Naive thymus-derived CD4-positive, alpha-beta T cell (primary cell): ENCODE measurements at places on chromosomes 11 and 22.

GRCh38 chr11:43825217-43825816, 55.3 kb upstream of the ALKBH3 start:
- DNase-seq: no peak

GRCh38 chr11:33177676-33178336, 16.5 kb upstream of the CSTF3 start:
- DNase-seq: no peak

DNA sequence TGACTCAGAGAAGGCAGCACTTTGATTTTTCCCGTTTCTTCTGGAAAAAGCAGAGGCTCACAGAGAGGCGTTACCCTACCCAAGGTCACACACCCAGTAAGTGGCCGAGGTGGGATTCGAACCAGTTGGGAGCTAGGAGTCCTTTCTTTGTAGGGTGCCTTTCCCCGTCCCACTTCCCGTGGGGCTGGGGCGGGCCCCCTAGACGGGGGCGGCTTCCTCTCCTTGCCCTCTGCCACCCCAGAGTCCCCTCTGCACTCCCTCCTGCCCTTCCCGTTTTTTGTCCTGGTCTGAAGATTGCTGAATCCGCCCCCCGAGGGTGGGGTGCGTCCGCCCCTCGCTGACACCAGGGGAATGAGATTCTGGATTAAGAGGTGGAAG, 747 bp downstream of the TPCN2 start:
- no peak for DNase-seq

DNA sequence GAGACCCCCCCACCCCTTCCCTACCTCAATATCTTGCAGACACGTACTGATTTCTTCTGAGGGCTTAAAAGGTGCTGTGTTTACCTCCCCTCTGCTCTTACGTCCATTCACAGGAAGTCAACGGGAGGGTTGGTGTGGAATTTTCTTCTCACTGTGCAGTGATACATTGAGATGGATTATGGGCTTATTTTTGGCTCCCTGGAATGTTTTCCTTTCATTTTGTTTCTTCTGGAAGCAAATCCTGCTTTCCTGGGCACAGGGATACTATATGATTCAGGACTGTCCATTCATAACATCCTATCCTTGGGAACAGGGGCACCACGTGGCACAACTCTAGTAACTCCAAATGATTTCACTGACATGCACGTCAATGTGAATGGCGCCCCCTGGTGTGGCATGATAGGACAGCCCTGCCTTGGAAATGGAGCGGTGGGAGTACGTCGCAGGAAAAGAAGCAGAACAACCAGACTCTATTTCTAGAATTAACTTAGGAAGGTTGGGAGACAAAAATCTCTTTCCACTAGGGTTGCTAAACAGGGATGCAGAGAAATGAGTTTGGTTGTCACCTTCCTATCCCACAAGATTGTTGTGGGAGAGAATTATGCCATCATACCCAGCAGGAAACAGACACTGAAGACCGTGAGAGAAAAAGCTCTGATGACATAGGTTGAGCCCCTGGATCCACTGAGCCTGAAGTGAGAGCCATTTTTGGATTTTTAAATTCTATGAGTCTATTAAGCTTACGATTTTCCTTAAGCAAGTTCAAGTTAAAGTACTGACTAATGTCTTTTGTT, 146.5 kb upstream of the RAG2 start:
- peak; percentile 36 for DNase-seq

DNA sequence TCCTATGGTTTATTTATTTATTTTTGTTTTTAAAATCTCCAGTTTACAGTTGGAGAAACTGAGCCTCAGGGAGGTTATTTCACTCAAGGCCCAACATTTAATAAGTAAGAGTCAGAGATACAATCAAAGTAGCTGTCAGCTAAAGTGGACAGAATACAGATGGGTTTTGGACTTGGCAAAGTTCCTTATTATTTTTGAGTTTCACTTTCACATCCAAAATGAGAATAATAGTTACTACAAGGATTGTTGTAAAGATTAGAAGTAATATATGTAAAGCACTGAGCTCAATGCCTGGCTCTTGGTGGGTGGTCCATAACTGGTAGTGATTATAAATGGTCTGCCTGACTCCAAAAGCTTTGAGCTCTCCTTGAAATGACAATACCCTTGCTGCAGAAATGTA, 87.5 kb upstream of the SESN3 start:
- DNase-seq: no peak

- no peak for DNase-seq
These were observed 192.1 kb downstream of the ADAMTS15 start for GRCh38 chr11:130640526-130640925.

DNA sequence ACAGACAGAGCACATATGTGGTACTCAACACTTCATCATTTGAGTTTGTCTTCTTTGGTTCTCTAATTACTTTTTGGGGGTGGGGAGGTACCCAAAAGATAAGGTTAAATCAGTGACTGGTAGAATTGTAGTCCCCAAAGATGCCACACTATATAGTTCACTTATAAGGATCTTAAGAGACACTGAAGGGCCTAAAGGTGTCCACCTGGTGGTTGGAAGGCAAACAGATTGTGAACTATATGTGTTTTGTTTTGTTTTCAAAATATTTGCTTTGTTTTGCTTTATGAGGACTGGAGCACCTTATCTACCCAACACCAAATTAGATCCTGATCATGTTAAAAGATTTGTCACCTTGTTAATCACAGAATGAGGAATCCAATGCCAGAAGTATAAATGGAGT, 136.1 kb downstream of the DCDC1 start:
- no peak for DNase-seq

DNA sequence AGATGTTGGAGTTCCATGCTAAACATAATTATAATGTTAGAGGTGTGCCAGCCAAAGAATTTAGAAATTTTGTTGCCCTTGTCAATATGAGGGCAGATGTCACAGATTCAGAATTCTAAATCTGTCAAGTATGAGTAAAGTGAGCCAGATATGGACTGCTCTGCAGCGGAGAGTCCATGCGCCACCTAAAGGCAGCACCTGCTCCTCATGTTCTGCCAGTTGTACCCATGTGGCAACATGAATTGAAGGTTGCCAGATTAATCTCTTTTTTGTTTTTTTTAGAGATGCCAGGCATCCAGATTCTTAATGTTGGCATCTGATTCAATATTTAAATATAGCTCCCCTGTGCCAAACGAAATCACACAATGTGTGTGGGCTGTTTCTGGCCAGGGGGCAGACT, 678.6 kb upstream of the ANO5 start:
- no peak for DNase-seq

GRCh38 chr11:8258784-8259183, 4.9 kb downstream of the LMO1 start:
- DNase-seq: no peak

GRCh38 chr22:29306835-29307595, 565 bp downstream of the GAS2L1 start:
- DNase-seq: peak; percentile 74

DNA sequence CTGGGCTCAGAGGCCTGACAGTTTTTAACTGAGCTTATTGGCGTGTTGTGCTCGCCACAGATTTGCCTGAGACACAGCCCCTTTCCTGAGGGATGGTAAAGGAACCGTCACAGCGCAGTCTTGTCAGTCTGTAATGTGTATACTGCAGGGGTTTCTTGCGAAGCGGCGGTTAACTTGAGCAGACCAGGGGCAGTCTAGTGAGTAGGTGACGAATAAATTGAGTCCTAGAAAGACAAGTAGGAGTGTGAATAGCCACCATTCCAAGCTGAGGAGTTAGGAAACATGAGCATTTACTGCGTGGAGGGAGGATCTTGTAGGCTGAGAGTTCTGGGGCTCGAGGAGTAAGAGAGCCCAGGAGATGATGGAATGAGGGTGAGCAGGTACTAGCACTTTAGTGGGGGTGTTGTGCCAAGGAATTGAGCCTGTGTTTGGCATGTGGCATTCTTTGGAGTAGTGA, 1.4 kb downstream of the MED15 start:
- DNase-seq: no peak

DNA sequence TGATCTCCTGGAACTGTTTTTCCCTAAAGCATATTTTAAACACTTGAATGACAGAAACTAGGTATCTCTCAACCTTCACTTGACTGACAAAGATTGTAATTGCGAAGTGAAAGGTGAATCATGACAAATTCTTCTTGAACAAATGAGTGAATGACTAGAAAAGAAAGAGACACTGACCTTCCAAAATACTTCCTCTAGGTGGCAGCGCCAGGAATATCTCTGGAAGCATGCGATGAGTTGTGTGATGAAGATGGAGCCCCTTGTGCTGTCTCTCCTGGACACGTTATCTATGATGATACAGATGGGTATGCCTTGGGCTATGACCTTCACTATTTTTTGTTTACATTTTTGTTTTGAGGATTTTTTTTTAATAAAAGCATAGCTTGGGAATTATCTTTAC, 7.0 kb upstream of the CASP12 start:
- DNase-seq: no peak

- no peak for DNase-seq
These were observed 85.1 kb downstream of the ARHGAP8 start for GRCh38 chr22:44837481-44837880.

- DNase-seq: no peak
These were observed 2.5 kb downstream of the MRGPRG start for GRCh38 chr11:3216027-3216525.

DNA sequence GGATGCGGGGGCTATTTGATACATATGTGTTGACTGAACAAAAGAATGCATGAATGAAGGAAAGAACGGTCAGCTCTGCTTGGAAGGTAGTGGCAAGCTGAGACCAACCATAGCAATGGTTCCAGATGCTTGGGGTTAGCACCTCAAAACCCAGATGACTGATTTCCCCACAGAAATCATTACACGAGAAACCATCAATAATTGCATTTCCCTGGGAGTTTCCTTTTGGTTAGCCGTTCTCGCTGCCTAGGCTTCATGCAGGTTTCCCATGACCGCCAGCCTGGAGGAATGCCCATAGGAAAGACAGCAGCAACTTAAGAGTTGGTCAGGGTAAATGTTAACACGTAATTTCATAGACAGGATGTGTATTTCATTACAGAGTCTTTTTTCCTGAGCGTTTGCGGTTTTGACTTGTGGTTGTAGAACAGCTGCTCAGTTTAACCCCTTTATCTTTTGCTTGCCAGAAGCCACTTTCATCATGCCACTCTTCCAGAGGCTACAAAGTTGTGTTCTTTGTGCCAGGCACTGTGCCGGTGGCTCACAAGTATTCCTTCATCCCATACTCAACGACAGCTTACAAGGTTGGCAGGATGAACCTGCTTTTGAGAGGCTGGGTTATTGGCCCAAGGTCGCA, 2.8 kb downstream of the IL17RA start:
- DNase-seq: peak; percentile 86

GRCh38 chr11:19472679-19473078, 231.9 kb upstream of the E2F8 start:
- DNase-seq: no peak

GRCh38 chr11:64103277-64103985, 62.5 kb downstream of the MACROD1 start:
- DNase-seq: no peak

- no peak for DNase-seq
These were observed 49.6 kb downstream of the KIF18A start for GRCh38 chr11:28058333-28058732.
